ENCODE measurements at places on chromosomes 2 and 18. TPM values are rescaled to one million over a fixed set of nuclear protein-coding genes. Genes with fewer than 3 reads are reported as not detected.

The TUBA3D gene
- total RNA-seq = not detected

The LIMS3 gene
- total RNA-seq = 4.2 TPM

The CENPA gene
- total RNA-seq = 2.7 TPM

The KHK gene
- 0.98 TPM for total RNA-seq

The PAX8 gene
- 1.6 TPM for total RNA-seq

The FAM124B gene
- 0.33 TPM for total RNA-seq

The ITGB6 gene
- 0.40 TPM for total RNA-seq

The FTCDNL1 gene
- total RNA-seq = 0.59 TPM

The USP40 gene
- 36.9 TPM for total RNA-seq

The LRP1B gene
- 0.03 TPM for total RNA-seq

The ANKRD23 gene
- 1.7 TPM for total RNA-seq

The NTSR2 gene
- total RNA-seq = not detected

The GALNT3 gene
- 1.8 TPM for total RNA-seq

The HOXD9 gene
- total RNA-seq = not detected

The BOLL gene
- not detected for total RNA-seq

The R3HDM1 gene
- total RNA-seq = 9.5 TPM

The LBX2 gene
- total RNA-seq = 0.59 TPM

The ARL4C gene
- 79.7 TPM for total RNA-seq

The TXNDC2 gene
- total RNA-seq = not detected
